ENCODE measurements at places on chromosomes 12 and 14.
A peak's percentile ranks its signal among the peaks of the same experiment; 100 is the strongest.

DNA sequence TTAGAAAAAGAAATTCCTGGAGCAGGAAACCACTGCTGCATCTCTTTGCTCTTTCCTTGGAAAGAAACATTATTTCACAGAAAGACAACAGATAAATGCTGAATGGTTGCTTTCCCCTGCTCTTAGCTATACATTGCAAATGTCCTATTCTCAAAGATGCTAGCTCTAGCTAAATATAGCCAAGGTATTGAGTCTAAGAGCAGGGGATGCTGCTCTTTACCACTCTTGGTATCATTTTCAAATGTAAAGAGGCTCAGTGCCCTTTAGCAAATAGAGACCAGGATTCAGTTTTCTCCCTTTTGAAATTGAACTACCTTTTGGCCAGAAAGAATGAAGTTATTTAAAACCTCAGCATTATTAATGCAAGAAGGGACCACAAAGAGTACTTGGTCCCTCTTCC, 104.0 kb upstream of the FUT8 start:
- no peak for DNase-seq

DNA sequence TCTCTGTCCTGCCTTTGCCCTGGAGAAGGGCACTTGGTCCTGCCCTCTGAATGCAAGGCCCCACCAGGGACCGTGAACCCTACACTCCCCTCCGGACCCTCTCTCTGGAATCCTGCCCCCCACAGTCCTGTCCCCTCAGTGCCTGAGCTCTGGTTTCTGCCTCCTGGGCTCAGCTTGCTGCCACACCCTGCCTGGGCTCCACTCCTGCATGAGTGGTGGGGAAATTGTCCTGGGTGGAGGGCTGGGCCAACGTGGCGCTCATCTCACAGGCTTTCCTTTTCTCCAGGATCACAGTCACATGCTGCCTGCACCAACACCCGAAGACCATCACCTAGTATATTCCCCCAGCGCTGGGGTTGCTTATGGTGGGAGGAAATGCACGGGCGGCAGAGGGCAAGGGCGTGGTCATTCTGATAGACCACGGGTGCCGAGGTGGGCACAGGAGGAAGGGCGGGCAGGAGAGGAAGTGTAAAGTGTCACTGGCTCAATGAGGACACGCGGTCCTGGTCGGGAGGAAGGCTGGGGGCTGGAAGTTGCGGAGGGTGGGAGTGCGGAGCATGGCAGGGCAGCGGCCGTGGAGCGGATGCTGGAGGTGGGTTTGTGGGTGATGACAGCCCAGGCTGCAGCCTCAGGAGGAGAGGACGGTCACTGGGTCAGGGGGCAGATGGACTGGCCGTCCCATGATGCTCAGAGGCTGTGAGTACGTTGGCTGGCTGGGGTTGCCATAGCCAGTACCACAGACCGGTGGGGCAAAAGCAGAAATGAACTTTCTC, 99.5 kb downstream of the KIF26A start:
- DNase-seq, result no peak

- peak; percentile 36 for DNase-seq
Measured at GRCh38 chr12:46555406-46555852, 182.9 kb upstream of the SLC38A2 start.

DNA sequence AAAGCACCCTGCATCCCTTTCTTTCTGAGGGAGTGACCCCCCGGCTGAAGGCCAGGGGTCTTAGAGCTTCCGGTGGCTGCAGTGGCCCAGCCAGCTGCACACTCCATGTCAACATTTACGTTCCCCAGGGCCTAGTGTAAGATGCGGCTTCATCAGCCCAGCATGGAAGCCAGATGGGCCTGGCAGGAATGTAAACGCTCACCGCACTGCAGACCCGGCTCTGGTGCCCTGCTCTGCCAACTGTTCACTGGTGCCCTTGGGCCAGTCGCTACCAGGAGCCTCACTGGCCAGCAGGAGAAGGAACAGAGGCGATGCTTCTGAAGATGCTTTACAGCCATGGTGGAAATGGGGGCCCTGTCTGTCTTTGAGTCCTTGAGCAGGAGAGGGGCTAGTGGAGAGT, 8.6 kb upstream of the TMEM119 start:
- DNase-seq, result no peak

GRCh38 chr14:22748631-22749068, 17.8 kb upstream of the OXA1L start:
- no peak for DNase-seq

DNA sequence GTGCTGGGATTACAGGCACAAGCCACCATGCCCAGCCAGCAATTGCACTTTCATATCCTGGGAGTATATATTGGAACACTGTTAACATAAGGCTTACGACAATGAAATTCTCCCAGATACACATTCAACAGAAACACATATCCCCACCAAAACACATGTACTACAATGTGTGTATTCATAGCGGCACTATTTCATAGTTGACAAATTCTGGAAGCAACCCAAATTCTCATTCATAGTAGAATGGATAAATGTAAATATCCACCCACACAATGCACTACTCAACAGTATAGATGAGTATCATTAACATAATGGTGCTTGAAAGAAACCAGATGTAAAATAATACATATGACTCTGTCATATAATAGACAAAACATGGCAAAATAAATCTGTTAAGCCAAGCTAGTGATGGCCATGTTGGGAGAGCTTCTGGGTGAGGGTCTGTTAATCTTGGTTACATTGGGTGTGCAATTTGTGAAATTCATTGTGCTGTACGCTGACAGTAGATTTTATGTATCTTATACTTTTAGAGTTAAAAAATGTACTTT, 2.6 kb upstream of the DNAAF2 start:
- no peak for DNase-seq

- no peak for DNase-seq
Measured at GRCh38 chr12:2387103-2387834, 334.5 kb downstream of the CACNA1C start.

DNA sequence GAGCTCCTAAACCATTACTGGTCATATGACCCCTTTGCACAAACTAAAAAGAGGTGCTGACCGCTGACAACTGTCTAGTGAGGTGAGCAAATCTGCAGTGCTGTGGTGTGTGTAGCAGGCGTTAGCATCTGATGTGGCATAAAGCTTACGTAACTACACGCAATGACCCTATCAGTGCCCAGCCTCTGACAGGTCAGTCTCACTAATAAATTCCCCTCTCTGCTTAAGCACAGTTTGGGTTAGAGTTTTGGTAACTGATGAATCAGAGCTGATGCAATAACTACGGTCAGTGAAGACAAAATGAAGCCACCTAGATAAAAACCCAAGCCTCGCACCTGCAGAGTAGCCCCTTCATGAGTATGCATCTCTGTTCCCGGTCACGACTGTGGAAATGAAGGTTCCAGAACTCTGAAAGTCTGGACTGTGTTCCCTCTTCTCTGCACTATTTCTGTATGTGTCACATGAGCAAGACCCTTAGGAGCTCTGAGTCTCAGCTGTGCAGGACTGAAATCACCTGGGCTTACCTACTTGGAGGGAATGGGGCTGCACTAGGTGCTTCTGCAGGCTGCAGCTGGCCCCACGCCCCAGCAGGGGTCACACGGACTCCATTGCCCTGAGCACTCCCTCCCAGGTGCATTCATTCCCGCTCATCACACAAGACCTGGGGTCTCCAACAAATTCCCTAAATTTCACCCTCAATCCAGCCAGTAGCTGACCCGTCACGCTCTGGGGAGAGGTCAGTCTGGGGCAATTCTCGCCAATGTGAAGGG, 54.4 kb downstream of the RIMBP2 start:
- no peak for DNase-seq

GRCh38 chr12:32107359-32108267, 966 bp downstream of the BICD1 start:
- peak; percentile 60 for DNase-seq

DNA sequence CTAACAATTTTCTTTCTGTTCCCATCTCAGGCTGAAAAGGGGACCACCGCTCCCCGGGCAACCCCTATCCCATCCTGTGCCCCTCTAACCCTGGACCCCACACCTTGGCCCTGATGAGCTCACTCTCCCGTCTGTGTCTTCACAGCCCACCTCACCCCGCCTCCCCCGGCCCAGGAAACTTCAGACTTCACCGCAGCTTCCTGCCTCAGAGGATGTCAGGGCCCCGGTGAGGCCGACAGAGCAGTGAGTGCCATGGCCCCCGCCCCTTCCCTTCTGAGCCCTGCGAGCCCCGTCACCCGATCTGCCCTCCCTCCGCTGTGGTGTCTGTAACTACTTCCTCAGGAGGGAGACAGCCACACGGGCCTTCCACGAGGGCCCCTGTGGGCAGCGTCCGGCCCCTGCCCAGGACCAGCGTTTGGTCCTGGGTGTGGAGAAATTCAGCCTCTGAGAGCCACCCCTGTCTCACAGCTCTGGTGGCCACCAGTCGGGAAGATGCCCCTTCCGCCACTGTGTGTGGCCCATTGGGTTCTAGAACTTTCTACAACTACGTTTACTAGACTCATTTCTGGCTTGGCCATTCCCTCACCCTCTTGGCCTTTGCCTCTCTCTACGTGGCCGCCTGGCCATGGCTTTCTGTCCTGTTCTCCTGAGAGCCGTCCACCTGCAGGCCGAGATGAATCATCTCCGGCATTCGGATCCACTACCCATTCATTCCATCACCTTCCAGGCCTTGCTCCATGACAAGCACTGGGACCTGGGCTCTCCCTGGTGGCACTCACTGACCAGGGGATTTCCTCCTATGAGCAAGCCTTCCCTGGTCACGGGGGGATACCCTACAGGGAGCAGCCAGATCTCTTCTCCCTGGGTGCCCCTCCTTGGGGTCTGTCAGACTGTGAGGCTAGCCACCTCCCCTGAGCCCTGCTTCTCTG, 3.4 kb downstream of the RHOF start:
- no peak for DNase-seq

GRCh38 chr12:62707939-62708338, 227.0 kb downstream of the PPM1H start:
- DNase-seq, result no peak

DNA sequence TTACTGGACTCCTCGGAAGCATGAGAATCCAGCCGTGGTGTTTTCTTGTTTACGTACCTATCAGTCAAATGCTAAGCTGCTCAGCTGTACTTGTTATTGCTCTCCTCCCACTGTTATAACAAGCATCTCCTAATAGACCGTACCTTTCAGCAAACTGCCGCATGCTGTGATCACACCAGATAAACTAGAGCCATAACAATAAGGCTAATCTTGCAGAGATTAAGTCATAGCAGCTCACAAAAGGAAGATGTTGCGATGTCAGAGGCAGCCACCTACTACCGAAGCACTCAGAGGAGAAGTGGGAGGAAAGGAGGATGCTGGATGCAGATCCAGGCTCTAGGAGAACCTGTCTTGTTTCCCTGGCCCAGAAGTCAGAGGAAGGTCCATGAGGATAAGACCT, 196.0 kb downstream of the GALC start:
- no peak for DNase-seq

DNA sequence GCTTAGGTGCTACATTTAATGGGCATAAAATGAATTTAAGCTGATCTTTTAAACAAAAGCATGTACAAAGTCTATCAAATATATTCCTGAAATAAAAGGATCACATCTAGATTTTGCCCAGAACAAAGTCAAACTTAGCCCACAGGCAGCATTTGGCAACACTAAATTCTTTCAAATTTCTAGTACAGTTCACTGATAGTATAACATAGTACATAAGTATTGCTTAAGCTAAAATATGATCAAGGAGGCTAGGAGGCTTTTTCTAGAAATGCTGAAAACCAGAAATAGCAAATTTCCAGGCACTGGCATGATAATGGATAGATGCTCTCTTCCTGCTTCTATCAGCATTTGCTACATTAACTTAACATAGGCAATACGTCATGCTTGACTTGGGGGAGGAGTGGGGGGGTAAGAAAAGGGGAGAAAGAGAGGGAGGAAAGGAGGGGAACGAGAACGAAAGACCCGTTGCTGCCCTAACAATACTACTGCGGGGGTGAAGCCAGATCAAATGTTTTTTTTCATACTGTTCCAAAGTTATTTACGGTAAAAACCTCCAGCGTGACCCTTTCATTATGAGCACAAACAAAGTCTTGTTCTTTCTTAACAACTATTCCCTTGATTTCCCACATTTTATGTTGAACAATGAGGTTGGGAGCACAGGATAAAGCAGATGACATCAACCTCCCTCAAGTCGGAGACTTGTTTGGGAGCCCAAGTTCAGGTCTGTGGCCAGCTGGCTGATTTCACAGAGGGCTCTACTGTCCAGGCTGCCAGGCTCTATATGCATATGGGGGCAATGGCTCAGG, 10.6 kb downstream of the TMED10 start:
- DNase-seq, result no peak

- no peak for DNase-seq
Measured at GRCh38 chr12:43131301-43131700, 420.7 kb downstream of the ADAMTS20 start.

DNA sequence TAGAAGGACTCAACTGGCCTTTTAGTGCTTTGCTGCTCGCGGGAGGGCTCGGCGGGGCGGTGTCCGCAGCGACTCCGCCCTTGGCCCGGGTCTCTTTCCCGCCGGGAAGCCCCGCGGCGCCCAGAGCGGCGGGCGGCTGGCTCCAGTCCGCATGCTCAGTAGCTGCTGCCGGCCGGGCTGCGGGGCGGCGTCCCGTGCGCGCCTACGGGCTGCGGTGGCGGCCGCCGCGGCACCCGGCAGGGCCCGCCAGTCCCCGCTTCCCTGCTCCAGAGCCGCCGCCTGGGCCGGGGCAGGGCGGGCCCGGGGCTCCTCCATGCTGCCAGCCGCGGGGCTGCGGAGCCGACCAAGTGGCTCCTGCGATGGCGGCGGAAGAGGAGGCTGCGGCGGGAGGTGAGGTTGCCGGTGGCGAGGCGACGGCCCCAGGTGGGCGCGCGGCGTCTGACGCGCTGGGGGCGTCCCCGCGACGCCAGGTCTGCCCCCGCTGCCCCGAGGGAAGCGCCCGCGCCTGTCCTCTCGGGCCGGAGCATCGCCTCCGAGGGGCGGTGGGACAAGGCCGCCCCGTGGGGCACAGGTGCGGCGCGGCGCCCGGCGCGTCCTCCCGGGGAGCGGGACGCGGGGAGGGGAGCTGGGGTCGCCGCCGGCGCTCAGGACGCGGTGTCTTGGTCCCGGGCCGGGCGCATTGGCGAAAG, at the start of gene BMAL2:
TSS of gene BMAL2 (plus strand) at position 123 of the 689 bp plus-strand sequence. CDS start at position 360, 237 bp downstream.
- DNase-seq, result peak; percentile 85

DNA sequence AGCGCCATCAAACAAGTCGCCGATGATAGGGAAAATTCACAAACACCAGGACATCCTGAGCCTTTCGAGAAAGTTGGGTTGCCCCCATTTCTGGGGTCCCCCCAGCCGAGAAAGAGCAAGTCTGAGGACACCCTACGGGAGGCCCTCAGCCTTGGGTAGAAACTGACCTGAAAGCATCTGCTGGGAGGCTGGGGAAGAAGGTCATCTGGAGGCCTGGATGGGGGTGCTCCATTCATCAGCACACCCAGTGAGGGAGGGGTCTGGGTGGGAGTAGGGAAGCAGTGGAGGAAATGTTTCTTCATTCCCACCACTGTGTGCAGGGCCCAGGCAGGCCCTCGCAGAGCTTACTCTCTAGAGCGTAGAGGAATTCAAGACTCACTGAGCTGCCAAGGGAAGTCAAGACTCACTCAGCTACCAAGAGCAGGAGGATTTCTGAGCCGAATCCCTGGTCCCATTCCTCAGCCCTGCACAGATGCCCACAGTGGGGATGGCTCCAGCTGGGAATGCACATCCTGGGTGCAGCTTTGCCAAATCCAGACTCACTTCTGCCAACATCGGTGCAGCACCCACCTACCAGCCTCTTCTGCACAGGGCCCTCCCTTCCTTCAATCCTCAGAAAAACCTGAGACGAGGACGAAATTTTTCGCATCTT, 38.1 kb downstream of the DIO3 start:
- no peak for DNase-seq
